ENCODE measurements at places on chromosomes 7 and 10. TPM values are rescaled to one million over a fixed set of nuclear protein-coding genes. Genes with fewer than 3 reads are reported as not detected.

DNA sequence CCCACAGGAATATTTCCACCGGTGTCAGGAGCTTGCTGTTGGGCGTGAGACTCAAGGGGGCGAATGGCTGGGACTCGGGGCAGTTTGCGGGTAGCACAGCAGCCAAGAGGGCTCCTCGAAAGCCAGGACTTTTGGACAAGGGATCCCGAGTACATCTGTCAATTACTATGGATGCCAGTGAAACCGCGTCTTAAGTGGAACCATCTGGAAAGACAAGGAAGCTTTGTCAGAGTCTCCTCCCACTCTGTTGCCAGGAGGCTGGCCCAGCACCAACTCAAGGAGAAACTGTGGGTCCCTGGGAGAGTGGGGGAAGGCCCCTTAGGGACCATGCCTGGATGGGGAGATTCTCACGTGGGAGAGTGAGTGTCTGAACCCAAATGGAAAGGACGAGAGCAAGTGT, 57.1 kb downstream of the C10orf143 start:
- DNase-seq = no peak

DNA sequence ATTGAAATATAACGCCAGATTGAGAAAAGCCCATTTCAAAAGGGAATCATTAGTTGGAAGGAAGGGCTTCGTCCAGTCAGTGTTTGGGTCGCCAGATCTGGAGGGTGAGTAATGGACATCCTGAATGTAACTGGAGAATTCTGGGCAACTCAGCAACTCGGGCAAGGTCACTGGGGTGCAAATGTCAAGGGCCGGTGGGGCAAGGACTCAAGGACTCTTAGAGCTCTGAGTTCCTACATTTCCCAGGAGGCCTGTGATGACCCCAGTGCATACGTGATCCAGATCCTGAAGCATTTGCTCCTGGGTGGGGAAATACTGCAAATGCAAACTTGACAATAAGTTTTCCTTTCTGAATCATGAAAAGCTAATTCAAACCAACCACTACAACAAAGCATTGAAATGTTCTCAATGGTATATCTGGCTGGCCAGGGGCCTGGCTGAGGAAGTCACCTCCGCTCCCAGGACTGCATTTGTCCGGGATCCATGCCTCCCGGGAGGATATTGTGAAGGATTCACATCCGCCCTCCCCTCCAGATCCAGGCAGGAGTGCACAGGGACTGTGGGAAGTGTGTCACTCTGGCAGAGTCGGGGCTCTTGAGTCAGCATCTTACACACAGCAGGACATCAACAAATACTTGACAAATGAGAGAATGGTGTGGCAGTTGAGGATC, 164.0 kb downstream of the FANK1 start:
- no peak for DNase-seq

DNA sequence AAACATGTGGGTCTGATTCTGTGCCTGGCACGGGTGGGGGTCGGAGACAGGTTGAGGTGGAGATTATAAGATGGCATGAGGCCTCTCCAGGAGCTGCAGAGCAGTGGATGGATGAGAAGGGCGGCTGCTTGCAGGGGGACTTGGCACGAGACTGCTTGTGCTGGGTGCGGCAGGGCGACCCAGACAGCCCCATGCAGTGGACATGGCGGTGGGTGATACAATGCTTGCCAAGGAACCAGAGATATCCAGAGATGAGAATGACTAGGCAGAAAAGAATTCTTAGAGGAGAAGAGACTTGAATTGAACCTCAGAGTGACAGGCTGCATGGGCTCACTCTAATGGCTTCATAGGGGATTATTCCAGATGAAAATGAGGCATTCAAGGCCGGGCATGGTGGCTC, 145.4 kb downstream of the NEURL1 start:
- no peak for DNase-seq

DNA sequence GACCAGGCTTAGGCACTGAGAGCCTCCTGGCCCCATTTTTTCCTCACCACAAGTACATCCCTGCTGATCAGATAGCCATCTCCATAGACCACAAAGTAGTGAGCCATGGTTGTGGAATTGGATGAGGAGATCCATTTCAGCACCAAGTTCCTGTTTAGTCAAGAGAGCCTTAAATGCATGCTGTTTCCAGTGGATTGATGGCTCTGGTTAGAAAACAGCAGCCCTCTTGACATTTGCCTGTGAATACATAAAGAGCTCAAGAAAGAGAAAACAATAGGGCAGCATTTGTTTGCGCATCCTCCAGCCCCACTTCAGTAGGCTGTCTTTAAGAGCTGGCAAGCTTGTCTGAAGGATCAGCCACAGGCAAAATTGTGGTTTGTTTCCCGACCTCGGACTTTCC, 251.2 kb downstream of the POU6F2 start:
- no peak for DNase-seq

GRCh38 chr7:99001482-99002147, 123.3 kb downstream of the TRRAP start:
- no peak for DNase-seq

DNA sequence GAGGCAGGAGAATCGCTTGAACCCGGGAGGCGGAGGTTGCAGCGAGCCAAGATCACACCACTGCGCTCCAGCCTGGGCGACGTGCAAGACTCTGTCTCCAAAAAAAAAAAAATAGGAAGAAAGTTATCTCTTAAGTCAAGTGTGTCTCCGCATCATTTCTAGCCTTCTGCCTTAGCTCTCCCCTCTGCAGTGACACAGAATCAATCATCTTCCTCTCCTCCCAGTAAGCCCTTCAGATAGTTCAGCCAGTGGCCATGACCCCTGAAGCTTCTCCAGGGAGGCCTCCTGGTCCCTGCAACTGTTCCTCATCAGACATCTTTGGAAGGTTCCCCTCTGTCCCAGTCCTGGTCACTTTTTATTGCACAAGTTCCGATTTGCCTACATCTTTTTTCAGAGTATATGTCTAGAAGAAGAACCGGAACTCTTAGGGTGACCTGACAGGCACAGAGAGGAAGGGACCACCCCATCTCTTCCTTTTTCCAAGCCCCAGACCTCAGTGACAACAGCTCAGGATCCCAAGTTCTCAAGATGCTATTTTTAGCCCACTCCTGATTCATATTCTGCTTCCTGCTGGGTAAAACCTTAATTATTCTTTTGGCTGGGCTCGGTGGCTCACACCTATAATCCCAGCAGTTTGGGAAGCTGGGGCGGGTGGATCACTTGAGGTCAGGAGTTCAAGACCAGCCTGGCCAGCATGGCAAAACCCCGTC, 6.6 kb upstream of the RHBDD2 start:
- DNase-seq = no peak

DNA sequence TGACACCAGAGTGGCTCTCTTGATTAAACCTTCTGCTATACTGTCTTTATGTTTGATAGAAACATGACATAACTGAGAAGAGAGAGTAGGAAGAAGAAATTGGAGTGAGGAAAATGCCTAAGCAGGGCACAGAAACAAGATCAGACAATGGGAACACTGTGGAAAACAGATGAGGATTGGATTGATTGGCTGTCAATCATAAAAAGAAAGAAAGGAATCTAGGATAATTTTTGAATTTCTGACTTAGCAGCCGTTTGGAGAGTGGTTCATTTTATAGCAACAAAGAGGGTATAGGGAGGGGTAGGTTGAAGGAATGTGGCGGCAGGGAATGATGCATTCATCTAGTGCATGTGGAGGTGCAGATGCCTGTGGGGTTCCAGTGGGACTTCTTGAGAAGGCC, 7.8 kb downstream of the TEX47 start:
- DNase-seq = no peak

- no peak for DNase-seq
Observed at GRCh38 chr7:5594616-5595544, 171.2 kb upstream of the TNRC18 start.

- DNase-seq = no peak
Observed at GRCh38 chr10:68879628-68880027, 21.5 kb upstream of the DDX50 start.

- no peak for DNase-seq
Observed at GRCh38 chr10:123309731-123310130, 155.5 kb downstream of the BUB3 start.

DNA sequence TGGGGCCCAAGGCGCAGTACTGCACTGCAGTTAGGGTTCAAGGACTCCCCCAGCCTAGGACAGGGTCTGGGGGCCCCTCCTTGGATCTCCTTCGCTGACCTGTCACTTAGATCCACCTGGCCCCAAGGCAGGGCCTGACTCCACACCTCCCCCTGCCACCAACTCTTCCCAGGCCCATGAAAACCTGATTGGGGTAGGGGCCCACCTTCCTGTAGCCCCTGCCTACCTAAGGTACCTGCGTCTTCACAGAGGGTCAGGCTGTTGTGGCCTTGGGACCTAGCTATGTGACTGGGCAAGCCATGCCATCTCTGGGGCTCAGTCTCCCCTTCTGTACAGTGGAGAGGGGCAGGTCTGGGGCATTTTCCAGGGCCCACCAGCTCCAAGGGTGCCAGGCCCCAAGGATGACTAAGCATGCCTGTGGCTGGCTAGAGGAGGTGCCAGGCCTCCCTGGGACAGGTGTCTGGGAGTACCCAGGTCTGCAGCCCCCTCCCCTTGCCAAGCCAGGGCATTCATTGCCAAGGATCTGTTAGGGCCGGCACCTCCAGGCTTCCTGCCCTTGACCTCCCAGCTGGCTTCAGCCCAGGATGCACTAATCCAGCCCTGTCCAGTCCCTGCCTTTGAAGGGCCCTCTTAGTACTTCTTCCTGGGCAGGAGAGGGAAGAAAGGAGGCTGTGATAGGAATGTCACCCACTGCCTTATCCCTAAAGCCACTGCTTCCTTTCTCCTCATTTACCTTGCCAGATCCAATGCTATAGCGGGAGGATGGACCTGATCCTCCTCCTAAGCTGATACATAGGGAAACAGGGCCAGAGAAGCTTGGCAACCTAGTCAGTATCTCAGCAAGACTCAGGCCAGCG, 1.3 kb downstream of the LIMK1 start:
- no peak for DNase-seq

DNA sequence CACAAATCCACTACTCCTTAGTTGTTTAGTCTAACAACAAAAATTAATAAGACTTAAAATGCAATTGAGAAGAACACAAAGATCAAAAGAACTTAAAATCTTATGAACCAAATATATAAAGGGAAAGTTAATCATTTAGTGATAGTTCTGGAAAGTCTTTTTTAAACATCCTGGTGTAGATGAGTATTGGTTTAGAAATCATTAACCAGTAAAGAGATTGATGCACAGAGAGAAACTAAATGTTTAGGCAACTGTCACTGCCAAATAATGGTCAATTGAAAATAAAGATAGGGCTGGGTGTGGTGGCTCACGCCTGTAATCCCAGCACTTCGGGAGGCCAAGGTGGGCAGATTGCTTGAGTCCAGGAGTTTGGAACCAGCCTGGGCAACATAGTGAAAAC, 44.9 kb downstream of the SP8 start:
- DNase-seq = no peak

DNA sequence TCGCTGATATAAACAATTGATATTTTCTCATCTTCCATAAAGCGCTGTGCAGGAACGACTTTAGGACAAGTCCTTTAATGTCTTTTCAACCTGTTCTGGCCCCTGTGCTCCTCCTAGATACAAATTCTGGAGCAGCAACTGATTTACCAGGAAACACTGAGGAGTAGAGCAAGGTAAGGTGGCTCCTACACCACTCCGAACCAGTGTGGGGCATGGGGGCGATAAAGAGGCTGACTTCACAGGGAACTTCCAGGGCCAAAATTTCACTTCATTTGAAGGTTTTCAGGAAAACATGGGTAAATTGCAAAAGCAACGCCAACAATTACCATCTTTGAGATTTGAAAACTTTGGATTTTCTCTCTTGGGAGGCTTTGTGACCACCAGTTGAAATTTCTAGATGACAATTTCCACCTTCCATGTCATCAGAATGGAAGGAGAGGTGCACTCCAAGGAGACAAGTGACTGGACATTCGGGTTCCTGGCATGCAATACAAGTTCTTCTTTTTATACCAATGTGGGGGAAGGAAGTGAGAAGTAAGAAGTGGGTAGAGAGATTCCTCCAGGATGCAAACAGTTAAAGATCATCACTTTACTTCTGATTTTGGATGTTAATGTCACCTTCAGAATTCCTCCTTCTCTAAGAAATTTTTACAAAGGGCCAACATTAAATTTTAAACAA, 118.5 kb downstream of the FAM107B start:
- no peak for DNase-seq

DNA sequence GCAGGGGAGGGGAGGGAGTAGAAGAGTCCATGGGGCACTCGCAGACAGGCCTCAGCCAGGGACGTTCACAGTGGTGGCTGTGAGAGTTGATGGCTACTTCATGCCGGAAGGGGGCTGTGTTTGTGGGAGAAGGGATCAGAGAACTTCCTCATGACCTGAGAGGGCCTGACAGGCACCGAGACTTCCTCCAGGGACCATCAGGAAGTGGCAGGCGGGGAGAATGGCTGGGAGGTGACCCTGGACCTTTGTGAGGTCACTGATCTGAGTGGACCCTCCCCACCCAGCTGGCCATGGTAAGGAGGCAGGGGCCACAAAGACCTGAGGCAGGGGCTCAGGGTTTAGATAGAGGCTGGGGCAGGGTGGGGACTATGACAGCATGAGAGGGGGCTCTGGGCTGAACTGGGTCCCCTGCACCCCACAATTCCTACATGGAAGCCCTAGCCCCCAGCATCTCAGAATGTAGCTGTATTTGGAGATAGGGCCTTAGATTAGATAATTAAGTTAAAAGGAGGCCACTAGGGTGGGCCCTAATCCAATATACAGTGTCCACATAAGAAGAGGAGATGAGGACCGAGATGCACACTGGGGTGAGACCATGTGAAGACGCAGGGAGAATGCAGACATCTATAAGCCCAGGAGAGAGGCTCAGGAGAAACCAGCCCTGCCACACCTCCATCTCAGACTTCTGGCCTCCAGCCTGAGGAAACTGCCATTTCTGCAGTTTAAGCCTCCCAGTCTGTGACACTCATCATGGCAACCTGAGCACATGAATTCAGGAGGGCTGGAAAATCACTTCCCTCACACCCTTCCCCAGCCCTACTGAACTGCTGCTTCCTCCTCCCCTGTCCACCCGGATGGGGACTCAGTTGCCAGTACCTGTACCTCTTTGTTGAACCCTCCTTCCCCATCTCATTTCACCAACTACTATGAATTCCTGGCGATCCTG, 273.9 kb upstream of the ZNF32 start:
- no peak for DNase-seq

- DNase-seq = no peak
Observed at GRCh38 chr10:127424594-127425264, 124.4 kb upstream of the NPS start.

DNA sequence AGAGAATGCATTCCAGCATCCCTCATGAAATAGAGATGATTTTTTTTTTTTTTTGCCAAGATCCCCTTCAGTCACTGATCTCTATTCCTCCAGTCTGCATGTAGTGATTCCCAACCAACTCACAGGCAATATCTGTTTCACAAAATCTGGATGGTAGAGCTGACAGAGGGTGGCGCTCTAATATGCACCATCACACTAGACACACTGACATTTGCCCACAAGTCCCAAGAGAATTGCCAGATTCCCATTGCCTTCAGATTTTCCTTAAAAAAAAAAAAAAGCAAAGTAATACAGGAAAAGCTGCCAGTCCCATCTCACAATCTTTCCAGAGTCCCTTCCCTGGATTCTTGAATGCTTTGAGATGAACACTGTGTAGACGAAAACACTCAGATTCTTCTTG, 301.0 kb downstream of the SORCS1 start:
- DNase-seq = no peak

The PRR15 gene
- not detected for total RNA-seq

The C10orf143 gene
- total RNA-seq = 2.4 TPM

The FAM25C gene
- total RNA-seq = not detected

The NMT2 gene
- 8.6 TPM for total RNA-seq

The PDK4 gene
- total RNA-seq = not detected

The VPS41 gene
- total RNA-seq = 79.7 TPM

The CXCL12 gene
- 2.0 TPM for total RNA-seq

The PRSS1 gene
- total RNA-seq = not detected

Measured in natural killer cell treated with Interleukin-12 subunit alpha and Interleukin-12 subunit beta and Interleukin-15 and Interleukin-18, amount 100 ng/mL, for 72 hours (primary cell).